ENCODE measurements at places on chromosomes 2 and 18.
A peak's percentile ranks its signal among the peaks of the same experiment; 100 is the strongest.

GRCh38 chr2:151334082-151334815 lies 23.1 kb upstream of the TNFAIP6 start:
- peak; percentile 94 for DNase-seq

DNA sequence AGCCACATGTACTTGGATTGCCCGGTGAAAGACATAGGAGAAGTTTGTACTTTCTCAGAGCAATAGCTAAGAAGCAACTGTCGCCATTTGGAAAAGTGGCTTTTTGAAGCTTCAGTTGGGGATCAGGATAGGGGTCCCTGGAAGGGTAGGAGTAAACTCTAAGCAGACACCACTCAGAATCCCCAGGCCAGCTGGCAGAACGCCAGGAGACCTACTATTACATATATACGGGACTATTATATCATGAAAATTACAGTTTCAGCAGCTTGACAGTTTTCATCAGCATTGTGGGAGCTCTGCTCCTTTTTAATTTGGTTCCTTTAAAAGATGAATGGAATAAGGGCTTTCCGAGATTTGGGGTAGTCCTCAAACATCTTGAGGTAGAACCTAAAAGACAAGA lies 54.9 kb downstream of the SRD5A2 start:
- DNase-seq = no peak

GRCh38 chr2:60405271-60405919 lies 148.1 kb downstream of the BCL11A start:
- no peak for DNase-seq

DNA sequence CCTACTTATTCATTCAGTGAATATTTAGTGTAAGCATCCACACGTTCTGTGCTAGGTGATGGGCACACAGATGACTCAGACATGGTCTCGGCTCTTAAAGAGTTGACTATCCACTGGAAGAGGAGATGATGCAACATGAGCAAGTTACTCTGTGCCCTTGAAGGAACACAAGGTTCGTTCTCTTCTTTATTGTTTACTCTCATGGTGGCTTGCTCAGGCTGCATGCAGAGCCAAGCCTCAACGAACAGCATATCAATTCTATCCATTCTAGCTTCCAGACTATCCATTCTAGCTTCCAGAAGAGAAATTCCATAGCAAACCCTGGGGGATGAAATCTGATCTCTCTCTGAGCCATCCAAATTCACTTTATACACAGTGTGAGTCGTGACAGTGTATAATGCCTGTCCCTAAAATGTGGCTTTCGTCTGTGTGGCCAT lies 68.1 kb upstream of the CTAGE1 start:
- DNase-seq = peak; percentile 74

DNA sequence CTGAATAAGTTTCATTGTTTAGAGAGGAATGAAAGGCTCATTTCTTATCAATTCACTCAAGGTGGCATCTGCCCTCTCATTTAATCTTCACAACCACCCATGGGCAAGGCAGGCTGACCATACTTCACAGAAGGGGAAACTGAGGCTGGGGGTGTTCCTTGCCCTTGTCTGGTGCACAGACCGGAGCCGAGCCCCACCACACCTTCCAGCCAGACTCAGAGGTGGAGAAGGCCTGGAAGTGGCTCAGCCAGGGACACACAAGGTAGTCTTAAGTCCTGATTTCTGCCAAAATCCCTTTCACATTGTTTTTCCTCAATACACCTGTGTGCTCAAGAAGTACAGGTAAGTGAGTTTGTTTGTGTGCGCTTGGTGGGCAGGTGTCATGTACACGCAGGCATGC lies 111.9 kb upstream of the TEX51 start:
- DNase-seq = no peak

GRCh38 chr2:240930096-240930630 lies 24.0 kb downstream of the CROCC2 start:
- DNase-seq = no peak

DNA sequence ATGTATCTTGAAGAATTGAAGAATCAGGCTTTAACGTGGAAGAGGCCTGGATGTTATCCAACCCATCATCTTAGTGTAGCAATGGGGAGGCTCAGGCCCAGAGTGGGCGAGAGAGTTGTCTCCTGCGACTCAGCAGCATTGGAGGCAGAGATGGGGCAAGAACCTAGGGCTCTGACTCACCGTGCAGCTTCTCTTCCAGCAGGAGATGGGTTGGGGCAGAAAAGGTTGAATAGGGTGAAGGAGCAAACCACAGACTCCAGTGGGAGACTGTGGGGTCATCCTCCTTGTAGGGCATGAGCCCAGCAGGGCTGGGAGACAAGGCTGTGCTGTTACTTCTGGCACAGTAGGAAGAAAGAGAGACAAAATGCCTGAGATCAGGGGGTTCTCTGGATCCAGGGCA lies 1.4 kb downstream of the IL36RN start:
- no peak for DNase-seq

DNA sequence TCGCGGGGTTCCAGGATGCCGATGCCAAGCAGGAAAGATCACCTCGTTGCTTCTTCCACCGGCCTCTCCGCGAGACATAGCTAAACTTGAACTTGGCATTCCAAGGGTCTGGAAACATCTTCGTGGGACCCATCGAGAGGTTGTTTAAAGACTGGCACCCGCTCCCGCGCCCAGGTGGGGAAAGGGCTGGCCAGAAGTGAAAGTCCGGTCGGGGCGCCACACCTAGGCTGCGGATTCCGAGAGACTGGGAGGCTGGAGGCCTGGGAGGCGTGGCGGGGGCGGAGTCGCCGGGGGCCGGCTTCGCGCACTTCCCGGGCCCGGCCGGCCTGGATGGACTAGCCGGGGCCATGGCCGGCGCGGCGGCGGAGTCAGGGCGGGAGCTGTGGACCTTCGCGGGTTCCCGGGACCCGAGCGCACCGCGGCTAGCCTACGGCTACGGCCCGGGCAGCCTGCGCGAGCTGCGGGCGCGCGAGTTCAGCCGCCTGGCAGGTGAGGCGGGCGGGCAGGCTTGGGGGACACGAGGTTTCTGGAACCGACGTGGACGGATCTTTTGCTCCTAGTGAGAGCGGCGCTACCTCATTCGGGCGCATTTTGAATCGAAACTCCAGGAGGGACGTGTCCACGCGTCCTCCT lies at the start of gene MOCOS:
TSS of gene MOCOS (plus strand) at position 305 of the 633 bp plus-strand sequence. CDS start at position 348, 43 bp downstream.
- peak; percentile 58 for DNase-seq

GRCh38 chr2:231410293-231411004 lies 14.9 kb downstream of the B3GNT7 start:
- no peak for DNase-seq

DNA sequence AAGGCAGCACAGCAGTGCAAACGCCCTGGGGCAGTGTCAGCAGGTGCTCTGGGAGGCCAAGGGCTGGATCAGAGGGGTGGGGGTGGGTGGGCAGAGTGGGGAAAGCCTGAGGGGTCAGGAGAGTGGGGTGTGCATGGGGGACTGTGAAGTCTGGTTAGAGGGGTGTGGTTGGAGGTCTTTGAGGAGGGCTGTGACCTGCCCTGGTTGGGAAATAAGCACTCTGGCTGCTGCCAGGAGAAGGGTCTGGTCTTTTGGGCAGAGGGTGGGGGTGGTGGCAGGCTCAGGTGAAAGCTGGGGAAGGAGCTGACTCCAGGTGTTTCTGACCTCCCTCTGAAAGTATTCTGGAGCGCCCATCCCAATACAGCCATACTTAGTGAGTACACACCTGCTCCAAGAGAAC lies 4.2 kb downstream of the ALPI start:
- no peak for DNase-seq

- no peak for DNase-seq
Measured at GRCh38 chr2:156077041-156077742, 255.3 kb downstream of the NR4A2 start.

GRCh38 chr2:146754606-146755005 lies 1090.2 kb upstream of the ACVR2A start:
- DNase-seq = no peak

DNA sequence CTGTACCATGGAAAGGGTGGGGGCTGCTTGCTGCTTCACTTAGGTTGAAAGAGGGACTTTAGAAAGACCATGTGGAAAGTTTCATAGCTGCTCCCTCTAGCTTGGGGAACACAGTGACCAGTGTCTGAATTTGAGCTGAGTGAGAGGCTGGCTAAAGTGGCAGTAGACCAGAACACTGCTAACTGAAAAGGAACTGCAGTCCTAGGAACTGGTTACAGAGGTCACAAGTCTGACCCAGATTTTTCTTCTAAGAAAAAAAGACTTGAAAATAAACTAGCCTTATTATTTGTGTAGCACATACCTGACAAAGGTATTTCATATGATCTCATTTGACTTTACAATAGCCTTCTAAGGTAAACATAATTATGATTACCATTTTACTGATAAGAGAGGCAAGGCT lies 153.6 kb downstream of the FSHR start:
- no peak for DNase-seq

DNA sequence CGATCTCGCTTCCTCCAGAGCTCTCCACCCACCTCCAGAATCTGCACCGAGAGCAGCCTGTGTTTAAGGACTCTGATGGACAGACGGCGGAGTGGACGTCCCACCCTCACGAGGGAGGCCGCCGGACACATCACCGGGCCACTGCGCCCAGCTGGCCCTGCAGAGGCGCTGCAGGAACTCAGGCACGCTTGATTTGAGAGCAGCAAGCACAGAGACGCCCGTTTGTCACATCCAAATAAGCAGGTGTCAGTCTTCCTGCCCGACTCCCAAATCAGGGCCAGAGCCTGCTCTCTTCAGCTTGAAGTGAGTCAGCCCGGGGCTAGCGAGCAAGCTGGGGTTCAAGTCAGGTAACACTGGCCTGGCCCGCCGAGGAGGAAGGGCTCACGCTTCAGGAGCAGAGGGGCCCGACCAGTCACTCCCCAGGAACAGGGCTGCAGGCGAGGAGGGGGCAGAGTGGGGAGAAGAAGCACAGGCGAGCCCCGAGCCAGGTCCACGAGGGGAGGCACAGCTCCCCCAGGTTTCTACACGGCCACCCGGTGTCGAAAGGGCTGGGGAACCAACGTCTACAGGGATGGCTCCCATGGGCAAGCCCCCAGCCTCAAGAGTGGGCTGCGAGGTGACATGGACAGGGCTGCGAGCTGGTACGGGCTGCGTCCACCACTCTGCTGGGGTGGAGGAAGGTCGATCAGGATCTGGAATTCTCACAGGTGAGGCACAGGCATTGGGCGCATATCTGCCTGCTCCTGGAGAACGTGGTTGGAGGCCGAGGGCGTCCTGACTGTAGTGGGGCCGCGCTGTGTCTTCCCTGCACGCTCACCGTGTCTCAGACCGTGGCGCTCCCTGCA lies 52.5 kb upstream of the CTDP1 start:
- DNase-seq = no peak

GRCh38 chr2:197960786-197961185 lies 156.4 kb downstream of the PLCL1 start:
- DNase-seq = no peak

DNA sequence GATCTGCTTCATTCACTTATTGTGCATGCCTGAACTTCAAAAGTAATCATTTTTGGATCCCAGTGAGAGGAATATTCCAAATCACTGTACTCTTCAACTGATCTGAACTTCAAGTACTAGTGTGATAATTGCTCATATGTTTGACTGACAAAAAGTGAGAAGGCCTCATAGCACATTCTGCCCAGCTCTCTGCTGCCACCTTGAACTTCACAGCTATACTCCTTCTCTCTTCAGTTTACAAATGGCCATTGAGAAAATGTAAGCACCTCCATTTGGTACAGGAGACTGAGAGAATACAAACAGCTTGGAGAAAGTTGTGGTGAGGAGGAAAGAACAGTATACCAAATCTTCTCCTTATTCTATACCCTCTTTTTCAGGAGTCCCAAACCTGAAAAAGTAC lies 946.0 kb upstream of the CHAC2 start:
- peak; percentile 1 for DNase-seq

- no peak for DNase-seq
Measured at GRCh38 chr2:140234116-140234515, 1453.9 kb upstream of the NXPH2 start.

GRCh38 chr2:28030600-28030999 lies 140.1 kb downstream of the BABAM2 start:
- no peak for DNase-seq

- DNase-seq = no peak
Measured at GRCh38 chr2:229943770-229944449, 21.6 kb downstream of the FBXO36 start.

DNA sequence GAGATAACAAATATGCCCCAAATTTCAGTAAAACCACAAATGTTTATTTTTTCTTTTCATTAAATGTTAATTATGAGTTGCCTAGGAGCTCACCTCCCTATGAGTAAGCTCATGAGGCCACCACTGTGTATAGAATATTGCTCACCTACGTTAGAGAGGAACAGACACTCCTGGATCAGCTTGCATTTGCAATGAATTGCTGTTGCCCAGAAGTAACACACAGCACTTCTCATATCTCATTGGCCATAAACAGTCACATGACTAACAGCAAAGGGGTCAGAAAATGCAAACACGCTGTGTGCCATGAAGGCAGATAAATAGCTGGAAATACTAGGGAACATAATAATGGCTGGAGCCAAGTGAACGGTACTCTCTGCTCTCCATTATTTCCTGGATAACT lies 89.0 kb upstream of the GALNT5 start:
- no peak for DNase-seq

- DNase-seq = peak; percentile 66
Measured at GRCh38 chr18:3454365-3455089, 4.6 kb downstream of the TGIF1 start.

DNA sequence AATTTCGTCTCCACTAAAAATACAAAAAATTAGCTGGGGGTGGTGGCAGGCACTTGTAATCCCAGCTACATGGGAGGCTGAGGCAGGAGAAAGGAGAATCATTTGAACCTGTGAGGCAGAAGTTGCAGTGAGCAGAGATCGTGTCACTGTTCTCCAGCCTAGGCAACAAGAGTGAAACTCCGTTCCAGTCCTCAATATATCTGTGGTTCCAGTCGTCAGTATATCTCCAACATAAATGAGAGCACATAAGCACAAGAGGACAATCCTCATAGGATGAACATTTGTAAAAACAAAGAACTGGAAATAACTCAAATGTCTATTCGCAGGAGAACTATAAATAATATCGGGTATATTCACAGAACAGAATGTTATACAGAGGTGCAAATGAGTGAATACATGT lies 13.1 kb upstream of the PLEK start:
- DNase-seq = no peak

DNA sequence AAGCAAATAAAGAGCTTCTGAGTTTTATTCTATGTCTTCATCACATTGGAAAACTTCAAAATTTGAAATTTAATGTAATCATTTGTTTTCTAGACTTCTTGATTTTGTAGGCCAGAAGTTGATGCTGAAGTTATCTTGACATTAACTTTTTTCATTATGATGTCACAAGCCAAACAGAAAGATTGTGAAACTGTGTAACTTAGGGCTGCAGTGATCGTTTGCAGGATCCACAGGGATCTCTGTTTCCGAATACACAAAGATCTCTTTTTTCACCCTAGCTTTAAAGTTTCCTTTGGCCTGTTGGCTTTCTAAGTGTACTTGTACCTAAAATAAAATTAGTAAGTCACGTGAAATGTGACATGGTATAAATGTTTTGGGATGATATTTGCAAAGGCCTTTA lies 594.9 kb upstream of the CDH2 start:
- DNase-seq = no peak

DNA sequence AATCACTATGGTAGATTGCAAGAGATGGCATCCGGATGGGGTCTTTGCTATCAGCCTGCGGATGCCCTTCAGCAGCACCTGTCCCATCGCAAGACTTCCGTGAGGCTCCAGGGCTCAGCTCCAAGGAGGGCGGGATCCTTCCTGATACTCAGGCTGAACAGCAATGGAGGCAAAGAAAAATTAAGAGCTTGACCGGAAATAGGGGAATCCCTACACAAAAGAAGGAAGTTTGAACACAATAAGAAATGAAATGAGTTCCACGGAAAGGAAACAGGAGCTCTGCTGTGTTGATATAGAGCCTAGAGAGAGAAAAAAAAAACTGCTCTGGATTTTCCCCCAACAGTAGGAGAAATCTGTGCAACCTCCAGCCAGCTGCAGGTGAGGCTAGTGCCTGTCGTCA lies 91.9 kb downstream of the ARL4C start:
- DNase-seq = no peak

- no peak for DNase-seq
Measured at GRCh38 chr2:35783723-35784122, 571.9 kb upstream of the CRIM1 start.

Data from fibroblast of skin of scalp (primary cell).